NCI-H1694 (cell line): ENCODE measurements at places on chromosomes 12 and 14.

GRCh38 chr12:1643043-1643442, 14.0 kb downstream of the WNT5B start:
- no peak for DNase-seq

GRCh38 chr12:20120403-20120725, 248.0 kb upstream of the PDE3A start:
- DNase-seq = no peak

- DNase-seq = no peak
Measured at GRCh38 chr14:102508774-102509745, 516 bp downstream of the ANKRD9 start.

- DNase-seq = no peak
Measured at GRCh38 chr14:53390008-53390407, 236.9 kb upstream of the DDHD1 start.

DNA sequence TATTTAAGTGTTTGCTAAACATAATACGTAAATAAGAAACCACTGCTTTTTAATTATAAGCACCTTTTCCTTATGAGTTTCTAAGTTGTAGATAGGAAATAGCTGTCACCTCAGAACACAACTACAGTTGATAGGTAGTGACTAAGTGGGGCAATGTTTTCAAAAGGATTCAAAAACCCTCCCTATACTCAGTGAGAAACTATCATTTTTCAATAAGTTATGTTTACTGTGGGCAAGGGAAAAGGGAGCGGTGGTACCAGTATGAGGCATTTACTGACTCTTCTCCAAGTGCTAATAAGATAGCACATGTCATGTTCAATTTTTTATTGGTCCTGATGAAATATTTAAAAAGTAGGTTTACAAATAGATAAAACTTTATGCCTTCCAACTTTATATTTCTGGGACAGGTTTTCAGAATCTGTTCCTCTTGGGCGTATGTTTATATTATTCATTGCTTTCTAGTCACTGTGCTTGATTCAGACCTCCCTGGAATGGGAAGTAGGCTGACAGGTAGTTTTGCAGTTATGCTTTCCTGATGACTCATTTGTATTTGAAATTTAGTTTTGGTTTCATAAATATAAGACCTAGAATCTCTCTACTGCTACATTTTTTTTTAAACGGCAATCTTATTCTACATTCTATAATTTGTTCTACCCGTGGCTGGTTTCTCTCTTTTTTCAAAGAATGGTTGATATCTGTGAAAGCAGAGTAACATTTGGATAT, 153.1 kb downstream of the TMEM117 start:
- no peak for DNase-seq

DNA sequence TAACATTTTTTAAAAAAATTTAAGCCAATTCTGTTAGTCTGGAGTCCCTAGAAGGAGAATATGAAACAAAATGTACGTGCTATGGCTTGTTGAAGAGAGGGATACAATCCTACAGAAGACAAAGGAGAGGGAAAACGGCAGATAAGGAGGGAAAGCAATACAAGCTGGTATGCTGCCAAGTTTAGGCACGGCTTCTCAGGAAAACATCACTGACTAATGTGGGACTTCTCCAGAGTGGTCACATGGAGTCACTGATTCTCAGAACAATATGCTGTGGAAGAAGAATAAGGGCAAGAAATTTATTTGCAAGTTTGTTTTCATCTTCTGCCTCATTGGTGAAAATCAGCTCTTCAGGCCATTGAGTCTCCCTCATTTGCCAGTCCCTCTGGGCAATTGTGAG, 22.9 kb upstream of the NR1H4 start:
- DNase-seq = no peak

DNA sequence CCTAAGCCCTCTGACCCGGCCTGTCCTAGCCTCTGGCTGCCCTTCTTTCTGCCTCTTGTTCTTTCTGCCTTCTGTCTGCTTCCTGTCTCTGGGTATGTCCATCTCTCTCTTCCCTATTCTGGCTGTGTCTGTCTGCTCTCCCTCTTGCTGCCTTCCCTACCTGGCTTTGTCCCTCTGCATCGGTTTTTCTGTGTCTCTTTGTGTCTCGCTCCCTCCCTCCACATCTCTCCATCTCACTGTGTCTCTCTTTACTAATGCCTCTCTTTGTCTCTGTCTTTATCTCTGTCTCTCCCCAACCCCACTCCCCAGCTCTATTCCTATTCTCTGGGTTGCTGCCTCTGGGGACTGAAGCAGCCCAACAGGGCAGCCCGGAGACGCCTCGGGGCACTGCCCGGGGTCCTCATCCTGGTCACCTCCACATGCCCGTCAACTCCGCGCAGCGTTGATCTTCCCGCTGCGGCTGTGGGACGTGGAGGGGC, 10.1 kb downstream of the SHMT2 start:
- DNase-seq = no peak

- no peak for DNase-seq
Measured at GRCh38 chr12:76866151-76866567, 12.7 kb downstream of the CSRP2 start.

DNA sequence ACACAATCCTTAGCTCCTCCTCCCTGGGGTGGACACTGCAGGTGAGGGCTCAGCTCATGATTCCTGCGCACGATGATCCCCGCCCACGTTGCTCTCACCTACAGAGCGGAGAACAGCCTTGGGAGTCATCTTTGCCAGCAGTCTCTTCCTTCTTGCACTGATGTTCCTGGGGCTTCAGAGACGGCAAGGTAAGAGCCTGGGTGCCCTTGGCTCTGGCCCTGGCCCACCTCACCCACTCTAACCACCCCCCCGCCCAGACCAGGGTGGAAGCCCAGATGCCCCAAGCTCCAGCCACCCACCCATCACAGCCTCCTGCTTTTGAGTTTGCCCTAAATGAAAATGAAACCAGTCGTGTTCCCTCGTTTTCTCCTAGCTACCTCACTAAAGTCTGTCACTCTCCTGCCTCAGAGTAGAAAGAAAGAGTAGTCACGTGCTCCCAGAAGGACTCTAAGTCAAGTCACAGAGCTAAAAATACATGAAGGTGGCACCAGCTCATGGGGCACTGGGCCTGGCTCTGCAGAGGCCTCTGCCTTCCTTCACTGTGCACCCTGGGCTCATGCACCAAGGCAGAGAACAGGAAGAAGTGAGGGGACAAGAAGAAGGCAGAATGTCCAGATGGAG, 9.0 kb downstream of the TAPBPL start:
- no peak for DNase-seq

- no peak for DNase-seq
Measured at GRCh38 chr14:69917287-69917686, 38.1 kb downstream of the SMOC1 start.

DNA sequence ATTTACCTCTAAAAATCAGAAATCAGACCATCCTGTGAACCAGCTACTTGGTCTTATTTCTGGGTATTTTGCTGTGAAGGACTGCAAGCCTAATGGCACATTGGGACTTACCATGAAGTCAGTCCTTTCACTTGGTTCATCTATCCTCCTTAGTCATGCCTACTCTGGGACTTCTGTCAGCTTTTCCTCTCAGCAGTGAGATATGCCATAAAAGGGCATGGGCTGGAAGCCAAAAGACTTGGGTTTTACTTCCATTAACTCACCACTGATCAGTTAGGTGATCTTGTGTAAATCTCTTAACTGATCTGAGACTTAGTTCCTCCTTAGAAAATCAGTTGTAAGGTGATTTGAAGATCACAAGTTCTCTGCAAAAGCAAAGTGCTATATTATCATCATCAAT, 116.5 kb downstream of the PAH start:
- DNase-seq = no peak

GRCh38 chr12:111244673-111245072, 124.2 kb downstream of the PHETA1 start:
- no peak for DNase-seq

DNA sequence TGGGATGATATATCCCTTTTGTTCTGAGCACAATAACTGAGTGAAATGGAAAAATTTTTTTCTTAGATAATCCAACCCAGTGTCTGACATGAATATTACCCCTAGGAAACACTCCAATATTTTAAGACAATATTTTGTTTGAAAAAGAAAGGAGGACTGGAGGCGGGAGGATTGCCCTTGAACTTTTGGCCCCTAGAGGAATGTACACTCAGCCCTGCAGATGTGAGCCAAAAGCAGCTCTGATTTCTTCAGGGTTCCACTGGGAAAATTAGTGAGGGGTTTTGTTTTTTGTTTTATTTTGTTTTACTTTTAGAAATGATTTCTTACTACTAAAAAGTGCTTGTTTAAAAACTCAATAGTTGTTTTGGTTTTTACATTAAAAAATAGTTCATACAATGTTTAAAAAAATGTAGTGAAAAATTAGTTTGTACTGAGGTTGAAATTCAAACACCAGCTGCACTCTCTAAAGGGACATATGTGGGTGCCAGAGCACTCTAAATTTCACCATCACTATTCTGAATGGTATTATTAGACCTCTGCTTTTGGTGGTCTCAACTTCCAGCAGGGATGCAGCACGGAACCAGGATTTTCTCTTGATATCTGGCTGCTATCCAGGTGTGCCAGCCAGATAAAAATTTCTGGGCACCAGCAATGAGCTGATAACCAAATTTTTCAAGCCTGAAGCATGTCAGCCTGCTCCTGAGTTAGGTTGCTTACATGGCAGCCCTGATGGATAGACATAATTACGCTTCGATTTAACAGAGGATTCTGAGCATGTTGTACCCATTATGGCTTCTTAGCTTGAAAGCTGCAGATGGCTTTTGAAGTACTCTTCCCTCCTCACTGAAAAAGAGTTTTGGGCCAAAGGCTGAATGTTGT, 141.9 kb downstream of the ANO6 start:
- DNase-seq = no peak

GRCh38 chr12:54549774-54550451, 512 bp downstream of the PDE1B start:
- DNase-seq = no peak

DNA sequence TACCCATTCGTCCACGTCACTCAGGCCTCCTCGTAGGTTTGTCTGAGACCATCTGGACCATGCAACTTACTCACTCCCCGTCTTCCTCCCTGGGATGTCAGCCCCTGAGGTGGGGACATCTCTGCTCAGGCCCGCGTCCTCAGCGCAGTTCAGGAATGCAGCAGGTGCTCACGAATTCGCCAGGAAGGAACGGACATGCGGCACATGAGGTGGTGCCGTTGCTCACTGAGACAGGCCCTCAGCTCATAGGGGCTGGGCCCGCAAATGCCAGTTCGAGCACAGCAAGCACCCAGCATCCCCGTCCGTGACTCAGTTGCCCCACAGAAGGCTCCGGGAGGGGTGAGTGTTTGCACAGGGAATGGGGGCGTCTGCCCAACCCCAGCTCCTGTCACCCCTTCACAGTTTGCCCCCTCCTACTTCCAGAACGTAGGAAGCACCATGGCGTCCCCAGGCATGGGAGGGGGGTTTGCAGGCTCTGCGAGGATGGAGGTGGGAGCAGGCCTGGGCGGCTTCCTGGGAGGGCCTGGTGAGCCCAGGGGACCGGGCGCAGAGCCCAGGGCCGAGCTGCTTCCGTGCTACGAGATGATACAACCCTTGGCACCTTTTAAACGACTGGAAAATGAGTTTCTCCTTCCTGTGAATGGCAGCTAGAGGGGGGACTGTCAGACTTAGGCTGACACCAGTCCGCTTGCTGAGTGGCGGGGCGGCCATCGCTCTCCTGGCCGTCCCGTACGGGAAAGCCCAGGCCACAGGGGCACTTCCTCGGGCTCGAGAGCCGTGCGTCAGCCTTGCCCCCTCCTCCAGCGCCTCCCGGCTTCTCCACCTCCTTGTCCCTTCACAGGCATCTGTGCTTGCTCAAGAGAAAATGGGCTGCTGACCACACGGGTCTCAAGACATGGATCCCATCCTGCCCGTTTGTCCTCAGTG, 6.9 kb downstream of the GALNT9 start:
- DNase-seq = no peak

DNA sequence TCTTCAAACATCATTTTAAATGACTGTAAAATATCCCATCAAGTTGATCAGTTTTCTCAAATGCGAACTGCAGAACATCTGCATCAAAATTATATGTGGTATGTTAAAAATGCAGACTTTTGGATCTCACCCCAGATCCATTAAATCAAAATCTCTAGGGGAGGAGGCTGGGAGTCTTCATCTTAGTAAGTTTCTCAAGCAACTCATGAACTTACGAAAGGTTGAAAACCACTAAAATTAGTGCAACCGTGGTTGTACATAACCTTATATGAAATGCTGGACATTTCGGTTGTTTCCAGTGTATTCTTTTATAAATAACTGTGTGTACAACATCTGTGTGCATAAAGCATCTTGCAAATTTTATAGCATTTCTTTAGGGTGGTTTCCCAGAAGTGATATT, 39.2 kb downstream of the ZFP36L1 start:
- DNase-seq = no peak

GRCh38 chr12:89058402-89058801, 293.9 kb downstream of the DUSP6 start:
- DNase-seq = no peak

DNA sequence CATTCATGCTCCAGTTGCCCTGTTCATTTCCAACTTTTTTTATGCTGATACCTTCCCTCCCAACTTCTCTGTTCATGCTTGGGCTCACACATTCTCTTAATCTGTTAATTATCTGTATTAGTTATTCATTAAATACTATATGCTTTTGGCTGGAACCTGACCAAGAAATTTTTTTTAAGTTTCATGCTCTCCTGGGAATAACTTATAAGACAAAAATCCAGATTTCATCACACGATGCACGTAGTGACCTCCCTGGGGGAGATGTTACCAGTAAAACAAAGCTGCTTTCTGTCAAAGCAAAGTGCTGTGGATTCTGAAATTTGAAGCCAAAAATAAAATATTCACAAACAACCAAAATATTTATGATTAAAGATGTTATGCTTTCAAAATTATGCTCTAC, 215.0 kb upstream of the USP15 start:
- no peak for DNase-seq

GRCh38 chr14:86973177-86973576, 1019.8 kb downstream of the GALC start:
- DNase-seq = no peak

GRCh38 chr14:89543425-89543790, 126.4 kb upstream of the FOXN3 start:
- DNase-seq = no peak

GRCh38 chr12:58249610-58250009, 308.2 kb downstream of the ATP23 start:
- no peak for DNase-seq

- no peak for DNase-seq
Measured at GRCh38 chr14:100703386-100704220, 23.1 kb upstream of the DLK1 start.

DNA sequence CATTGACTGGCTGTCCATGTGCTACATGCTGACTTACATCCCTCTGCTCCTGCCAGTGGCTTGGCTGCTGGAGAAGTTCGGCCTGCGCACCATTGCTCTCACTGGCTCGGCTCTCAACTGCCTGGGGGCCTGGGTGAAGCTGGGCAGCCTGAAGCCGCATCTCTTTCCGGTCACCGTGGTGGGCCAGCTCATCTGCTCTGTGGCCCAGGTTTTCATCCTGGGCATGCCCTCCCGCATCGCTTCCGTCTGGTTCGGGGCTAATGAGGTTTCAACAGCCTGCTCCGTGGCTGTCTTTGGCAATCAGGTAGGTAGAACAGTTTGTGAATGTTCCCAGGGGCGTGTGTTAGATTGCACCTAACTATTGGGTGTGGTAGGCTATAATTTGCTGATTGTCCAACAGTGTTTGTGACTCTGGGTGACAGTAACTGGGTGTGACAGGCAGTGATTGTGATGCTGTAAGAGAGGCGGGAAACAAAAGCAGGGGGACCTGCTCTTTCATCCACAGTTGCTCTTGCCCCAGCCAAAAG, 981 bp downstream of the FLVCR2 start:
- no peak for DNase-seq

- DNase-seq = no peak
Measured at GRCh38 chr12:108599541-108599940, 1.7 kb upstream of the TMEM119 start.

- DNase-seq = no peak
Measured at GRCh38 chr12:127388985-127389384, 878.0 kb upstream of the TMEM132C start.

GRCh38 chr14:85528897-85529631, 880 bp upstream of the FLRT2 start:
- DNase-seq = no peak
